Renal cortical epithelial cell (primary cell): ENCODE measurements at places on chromosomes 16 and 17. TPM values are rescaled to one million over a fixed set of nuclear protein-coding genes. Genes with fewer than 3 reads are reported as not detected.

- DNase-seq: no peak
These were observed 5.1 kb downstream of the FOXF1 start for GRCh38 chr16:86515413-86515776.

DNA sequence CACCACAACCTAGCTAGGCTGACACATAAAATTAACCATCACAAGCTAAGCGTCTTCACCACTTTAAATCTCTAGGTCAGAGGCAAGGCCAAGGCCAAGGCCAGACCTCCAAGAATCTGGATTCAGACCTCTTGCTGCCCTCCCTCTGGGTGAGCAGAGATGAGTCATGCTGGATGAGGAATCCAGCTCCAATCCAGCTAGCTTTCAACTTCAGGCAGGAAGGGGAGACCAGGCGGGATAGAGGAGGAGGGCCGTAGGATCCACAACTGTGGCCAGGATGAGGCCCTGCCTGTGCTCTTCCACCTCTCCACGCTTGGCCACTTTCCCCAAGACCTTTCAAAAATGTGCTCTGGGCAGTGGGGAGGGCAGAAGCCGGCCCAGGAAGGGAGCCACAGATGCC lies 14.7 kb downstream of the LRRC75A start:
- peak; percentile 87 for DNase-seq

- peak; percentile 62 for DNase-seq
These were observed 14.2 kb downstream of the SLC47A2 start for GRCh38 chr17:19702217-19702641.

GNG13 gene
- total RNA-seq: not detected in 2 replicates

FOXN1 gene
- not detected in 2 replicates for total RNA-seq

GPR142 gene
- total RNA-seq: not detected in 2 replicates

MAF gene
- total RNA-seq: 5.2 and 8.0 TPM in 2 replicates
